ENCODE measurements at places on chromosomes 5 and 9.

DNA sequence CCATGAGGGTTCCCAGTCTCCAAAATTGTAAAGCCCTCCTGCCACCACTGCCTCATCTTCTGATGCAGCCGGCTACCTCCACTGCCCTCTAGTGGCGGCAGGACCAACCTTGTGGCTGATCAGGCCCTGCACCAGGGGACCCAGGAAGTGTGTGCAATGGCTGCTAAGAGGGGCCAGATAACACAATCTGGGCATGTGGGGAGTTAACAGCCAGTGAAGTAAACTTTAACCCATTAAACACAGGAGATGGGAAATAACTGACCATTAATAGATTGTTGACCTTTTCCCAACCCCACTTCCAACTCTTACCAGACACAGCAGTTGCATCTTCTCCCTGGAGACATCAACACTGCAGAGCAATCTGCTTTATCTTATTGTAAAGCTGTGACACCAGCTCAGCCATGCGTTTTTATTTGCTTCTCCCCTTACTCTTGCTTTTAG, 63.3 kb downstream of the FREM1 start:
- no peak for DNase-seq

DNA sequence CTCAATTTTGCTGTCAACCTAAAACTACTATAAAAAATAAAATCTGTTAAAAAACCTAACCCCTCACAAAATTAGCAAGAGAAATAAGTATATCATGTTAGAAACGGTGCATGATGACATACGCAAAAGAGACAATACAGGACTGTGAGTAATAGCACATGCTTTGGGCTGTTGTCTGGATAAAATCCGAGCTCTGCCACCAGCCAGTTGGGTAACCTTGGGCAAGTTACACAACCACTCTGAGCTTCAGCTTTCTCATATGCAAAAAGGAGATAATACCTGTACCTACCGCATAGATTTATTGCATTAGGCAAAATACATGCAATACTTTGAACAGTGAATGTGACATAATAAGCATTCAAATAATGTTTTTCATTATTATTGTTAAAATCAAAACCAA, 481.7 kb downstream of the TLE1 start:
- no peak for DNase-seq

DNA sequence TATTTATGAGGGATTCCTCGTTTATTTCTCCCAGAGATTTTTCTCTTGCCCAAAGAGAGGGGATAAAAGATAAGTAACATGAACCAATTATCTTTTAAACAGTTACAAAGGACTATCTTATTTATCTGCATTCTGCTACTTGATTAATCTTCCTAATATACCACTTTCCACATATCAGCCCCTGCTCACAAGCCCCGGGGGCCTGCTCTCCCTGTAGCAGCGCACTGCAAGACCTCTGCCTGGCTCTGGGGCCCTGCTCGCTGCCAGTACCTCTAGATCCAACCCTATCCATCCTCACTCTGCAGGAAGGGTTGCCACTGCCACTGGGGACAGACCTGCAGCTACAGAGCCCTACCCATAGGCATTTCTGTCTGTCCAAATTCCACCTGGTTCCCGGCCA, 75.3 kb downstream of the MED27 start:
- no peak for DNase-seq

DNA sequence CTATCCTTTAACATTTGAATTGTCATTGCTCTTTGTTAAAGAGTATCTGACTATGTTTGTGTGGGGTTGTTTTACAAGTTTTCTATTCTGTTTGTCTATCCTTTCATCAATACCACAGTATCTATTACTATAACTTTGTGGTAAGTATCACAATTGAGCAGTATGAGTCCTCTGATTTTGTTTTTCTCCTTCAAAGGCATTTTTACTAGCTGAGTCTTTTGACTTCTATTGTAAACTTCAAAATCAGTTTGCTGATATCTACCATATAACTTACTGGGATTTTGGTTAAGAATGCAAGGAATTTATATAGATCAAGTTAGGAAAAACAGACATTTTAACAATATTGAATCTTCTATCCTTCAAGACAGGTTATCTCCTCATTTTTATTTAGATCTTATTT, 789.8 kb upstream of the PTPRD start:
- no peak for DNase-seq

- no peak for DNase-seq
These were observed 36.2 kb upstream of the GZMA start for GRCh38 chr5:55066277-55066676.

DNA sequence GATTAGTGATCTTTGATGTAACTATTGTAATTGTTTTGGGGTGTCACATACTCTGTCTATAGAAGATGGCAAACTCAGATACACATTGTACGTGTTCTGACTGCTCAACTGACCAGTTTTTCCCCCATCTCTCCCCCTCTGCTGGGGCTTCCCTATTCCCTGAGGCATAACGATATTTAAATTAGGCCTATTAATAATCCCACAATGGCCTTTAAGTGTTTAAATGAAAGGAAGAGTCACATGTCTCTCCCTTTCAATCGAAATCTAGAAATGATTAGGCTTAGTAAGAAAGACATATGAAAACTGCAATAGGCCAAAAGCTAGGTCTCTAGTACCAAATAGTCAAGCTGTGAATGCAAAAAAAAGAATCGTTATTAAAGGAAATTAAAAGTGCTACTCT, 265.6 kb downstream of the TMEM232 start:
- no peak for DNase-seq

DNA sequence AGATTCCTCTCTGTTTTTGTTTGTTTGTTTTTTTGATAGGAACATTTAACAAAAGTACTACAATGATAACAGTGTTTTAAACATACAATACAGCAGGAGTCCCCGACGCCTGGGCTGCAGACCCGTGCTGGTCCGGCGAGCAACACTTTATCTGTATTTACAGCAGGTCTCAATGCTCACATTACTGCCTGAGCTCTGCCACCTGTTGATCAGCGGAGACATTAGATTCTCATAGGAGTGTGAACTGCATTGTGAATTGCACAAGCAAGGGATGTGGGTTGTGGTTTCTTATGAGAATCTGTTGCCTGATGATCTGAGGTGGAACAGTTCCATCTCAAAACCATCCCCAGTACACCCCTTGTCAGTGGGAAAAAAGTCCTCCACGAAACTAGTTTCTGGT, 1068.5 kb upstream of the CDH10 start:
- no peak for DNase-seq

DNA sequence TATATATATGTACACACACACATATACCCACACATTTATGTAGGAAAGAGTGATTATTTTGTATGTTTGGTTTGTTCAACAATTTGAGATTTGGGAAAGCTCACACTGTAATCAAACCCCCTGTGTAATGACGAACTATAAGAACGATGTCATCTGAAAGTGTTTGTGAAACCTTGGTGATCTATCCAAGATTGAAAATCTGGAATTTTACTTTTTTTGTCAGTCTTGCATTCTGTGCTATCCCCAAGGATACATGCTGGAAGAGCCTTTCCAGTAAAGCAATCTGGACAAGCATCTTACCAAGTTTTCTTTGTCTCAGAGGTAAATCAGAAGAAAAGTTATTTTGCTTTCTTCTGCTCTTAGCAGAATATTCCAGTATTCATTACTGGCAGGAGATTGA, 23.3 kb downstream of the SGCD start:
- DNase-seq, result no peak

GRCh38 chr9:133825555-133826218, 87.5 kb upstream of the SARDH start:
- no peak for DNase-seq

DNA sequence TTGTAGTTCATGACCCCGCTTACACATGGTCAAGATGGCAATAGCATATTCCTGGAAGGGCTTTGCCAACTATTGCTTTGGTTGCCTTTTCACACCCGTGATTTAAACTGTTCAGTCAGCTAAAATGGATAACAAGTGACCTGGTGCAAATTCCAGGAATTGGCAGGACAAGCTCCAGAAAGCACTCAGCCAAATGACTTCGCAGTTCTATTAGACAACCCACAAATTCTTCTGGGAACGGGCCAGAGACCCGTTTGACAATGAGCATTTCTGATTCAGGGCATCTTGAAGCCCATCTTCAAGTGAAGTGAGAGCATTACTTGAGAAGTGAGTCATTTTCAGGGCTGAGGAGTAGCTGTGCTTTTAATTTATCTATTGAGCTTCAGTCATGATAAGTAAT, 165.0 kb downstream of the DROSHA start:
- no peak for DNase-seq

- DNase-seq, result no peak
These were observed 12.9 kb upstream of the FRRS1L start for GRCh38 chr9:109179801-109180523.

DNA sequence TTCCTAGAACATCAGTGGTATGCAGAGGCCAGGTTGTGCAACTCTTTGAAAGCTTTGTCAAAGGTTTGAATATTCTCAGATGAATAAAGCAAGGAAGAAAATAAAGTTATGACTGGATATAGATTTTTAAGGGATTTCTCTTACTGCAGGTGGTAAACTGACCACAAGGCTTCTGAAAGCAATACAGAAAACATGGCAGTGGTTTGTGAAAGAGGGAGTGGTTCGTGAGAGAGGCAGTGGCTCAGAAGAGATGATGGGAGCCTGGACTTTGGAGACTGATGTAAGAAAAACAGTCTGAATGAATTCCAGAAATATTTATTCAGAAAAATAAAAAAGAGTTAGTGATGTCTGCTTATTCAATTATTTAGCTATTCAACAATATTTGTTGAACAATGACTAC, 380.4 kb upstream of the CTNND2 start:
- no peak for DNase-seq

DNA sequence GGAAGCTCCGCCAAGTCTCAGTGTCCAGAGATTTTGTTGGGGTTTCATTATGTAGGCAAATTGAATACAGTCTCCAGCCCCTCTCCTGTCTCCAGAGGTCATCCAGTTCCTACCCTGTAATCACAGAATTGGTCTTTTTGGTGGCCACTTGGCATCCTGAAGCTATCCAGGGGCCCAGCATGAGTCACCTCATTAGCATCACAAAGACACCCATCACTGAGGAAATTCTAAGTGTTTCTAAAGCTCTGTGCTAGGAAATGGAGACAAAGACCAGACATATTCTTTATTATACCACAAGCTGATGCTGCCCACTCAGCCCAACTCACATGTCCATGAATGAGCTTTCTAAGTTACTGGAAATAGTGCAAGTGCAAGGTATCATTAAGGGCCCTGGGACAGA, 229.9 kb downstream of the DOCK8 start:
- DNase-seq, result no peak

- no peak for DNase-seq
These were observed 16.0 kb upstream of the SLC22A4 start for GRCh38 chr5:132277971-132278853.

- no peak for DNase-seq
These were observed 128.7 kb downstream of the PAX5 start for GRCh38 chr9:36905101-36906066.

GRCh38 chr5:142945845-142946244, 175.7 kb downstream of the ARHGAP26 start:
- no peak for DNase-seq

DNA sequence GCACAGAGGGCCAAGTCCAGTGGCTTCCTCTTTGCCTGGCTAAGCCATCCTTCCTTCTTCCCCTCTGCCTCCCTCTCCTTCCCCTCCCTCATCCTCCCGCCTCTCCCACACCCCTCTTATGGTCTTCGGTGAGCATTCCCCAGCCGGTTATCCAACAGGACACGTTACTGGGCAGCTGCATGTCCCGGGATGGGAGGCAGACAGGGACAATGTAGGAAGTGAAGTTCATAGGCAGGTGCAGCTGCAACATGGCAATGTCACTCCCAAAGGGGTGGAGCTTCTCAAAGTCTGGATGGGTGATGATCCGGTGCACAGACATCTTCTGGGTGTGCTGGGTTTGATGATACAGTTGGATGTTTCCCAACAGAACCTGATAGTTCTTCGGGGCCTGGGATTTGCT, 71.4 kb upstream of the SPTLC1 start:
- no peak for DNase-seq

DNA sequence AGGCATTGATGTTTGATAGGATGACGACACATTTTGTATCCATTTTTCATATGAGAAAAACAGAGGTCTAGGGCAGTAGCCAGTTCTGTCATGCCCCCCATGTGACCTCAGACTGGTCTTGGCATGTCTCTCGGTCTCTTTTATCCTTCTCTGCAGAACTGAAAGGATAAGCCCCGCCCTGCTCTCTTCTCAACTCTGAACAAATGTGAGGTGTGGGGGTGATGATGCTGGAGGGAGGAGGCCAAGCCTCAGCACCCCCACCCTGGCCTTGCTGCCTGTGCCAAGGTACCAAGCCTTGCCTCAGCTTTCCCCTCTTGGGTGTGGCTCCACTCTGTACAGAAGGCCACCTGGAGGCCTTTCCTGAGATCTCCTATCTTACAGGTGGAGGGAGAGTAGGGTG, 19.5 kb upstream of the CRB2 start:
- no peak for DNase-seq

GRCh38 chr5:138648841-138649240, 73.6 kb upstream of the HSPA9 start:
- no peak for DNase-seq
